ENCODE measurements at places on chromosomes 3 and 15. TPM values are rescaled to one million over a fixed set of nuclear protein-coding genes. Genes with fewer than 3 reads are reported as not detected.

The SERPINI2 gene
- total RNA-seq = not detected

The RTP1 gene
- total RNA-seq = not detected

The EFCAB12 gene
- 1.4 TPM for total RNA-seq

The BCL2A1 gene
- 511 TPM for total RNA-seq

The LRRC2 gene
- total RNA-seq = 0.10 TPM

The CPNE9 gene
- not detected for total RNA-seq

The CSTA gene
- 90.5 TPM for total RNA-seq

The IRAK2 gene
- 14.6 TPM for total RNA-seq

The USP50 gene
- total RNA-seq = 0.73 TPM

The NOX5 gene
- not detected for total RNA-seq

The HCN4 gene
- total RNA-seq = under 0.01 TPM

The IGF2BP2 gene
- total RNA-seq = 8.4 TPM

The TMEM42 gene
- total RNA-seq = 3.7 TPM

The ADIPOQ gene
- total RNA-seq = under 0.01 TPM

The UBL7 gene
- 23.1 TPM for total RNA-seq

The VEPH1 gene
- total RNA-seq = 8.8 TPM

The KCNAB1 gene
- total RNA-seq = not detected

The CCR8 gene
- 2.2 TPM for total RNA-seq

The AHSG gene
- not detected for total RNA-seq

The STRA6 gene
- total RNA-seq = not detected

The SLC12A1 gene
- not detected for total RNA-seq

The CRABP1 gene
- total RNA-seq = not detected

The SLC28A2 gene
- not detected for total RNA-seq

The LINS1 gene
- total RNA-seq = 116 TPM

The GOLGA8G gene
- total RNA-seq = not detected

The AMIGO3 gene
- total RNA-seq = 3.8 TPM

The MNS1 gene
- total RNA-seq = not detected

The CLSTN2 gene
- total RNA-seq = not detected

The GOLGA8R gene
- total RNA-seq = 2.2 TPM

The NAALADL2 gene
- 1.3 TPM for total RNA-seq
